ENCODE measurements at places on chromosomes 5 and 9.

DNA sequence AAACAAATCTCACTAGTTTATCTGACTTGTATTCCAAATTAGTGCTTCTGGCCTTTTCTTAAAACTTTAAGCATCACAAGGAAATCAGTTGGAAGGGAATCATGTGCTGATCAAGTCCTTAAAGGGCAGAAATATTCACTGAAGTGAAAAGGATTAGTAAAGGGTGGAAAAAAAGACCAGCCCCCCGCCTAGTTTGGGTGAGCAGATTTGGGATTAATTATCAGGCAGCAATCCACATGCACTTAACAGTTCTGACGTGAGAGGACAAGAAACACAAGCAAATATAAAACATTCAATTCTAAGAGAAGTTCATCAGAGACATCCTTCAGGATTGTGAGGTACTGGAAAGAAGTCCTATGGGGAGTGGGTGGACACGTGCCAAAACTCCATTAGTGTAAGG lies at the start of gene TYRP1:
TYRP1 (plus strand) TSS at position 245 of the 400 bp plus-strand sequence. CDS start 612 bp downstream, outside the sequence.
- no peak for DNase-seq

GRCh38 chr9:21779397-21779796 lies 23.0 kb upstream of the MTAP start:
- DNase-seq = no peak

GRCh38 chr5:159821461-159821940 lies 94.8 kb upstream of the ADRA1B start:
- DNase-seq = no peak

- DNase-seq = peak; percentile 99
Observed at GRCh38 chr9:132240841-132241482, 79.1 kb downstream of the NTNG2 start.

- DNase-seq = no peak
Observed at GRCh38 chr9:22617156-22617555, 170.5 kb downstream of the DMRTA1 start.

- no peak for DNase-seq
Observed at GRCh38 chr5:161302559-161302958, 244.0 kb downstream of the GABRB2 start.

- DNase-seq = no peak
Observed at GRCh38 chr5:136811551-136811950, 446.2 kb upstream of the TRPC7 start.

DNA sequence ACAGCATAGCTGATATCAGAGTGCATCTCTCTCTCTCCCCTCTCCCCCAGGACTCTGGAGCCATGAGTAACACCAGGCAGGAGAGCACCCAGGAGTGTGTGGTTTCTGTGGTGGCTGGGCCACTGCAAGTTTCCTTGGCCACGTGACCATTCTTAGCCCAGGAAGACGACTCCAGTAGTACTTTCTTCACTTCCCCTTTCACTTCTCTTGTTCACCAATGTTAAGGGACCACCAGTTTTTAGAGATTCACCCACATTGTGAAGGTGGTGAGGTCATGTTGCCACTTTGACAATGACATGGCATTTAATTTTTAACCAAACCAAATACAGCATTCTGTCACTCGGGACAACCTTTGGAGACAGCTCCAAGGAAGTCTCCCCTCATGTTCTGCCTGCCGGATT lies 17.9 kb upstream of the DAPK1 start:
- no peak for DNase-seq

DNA sequence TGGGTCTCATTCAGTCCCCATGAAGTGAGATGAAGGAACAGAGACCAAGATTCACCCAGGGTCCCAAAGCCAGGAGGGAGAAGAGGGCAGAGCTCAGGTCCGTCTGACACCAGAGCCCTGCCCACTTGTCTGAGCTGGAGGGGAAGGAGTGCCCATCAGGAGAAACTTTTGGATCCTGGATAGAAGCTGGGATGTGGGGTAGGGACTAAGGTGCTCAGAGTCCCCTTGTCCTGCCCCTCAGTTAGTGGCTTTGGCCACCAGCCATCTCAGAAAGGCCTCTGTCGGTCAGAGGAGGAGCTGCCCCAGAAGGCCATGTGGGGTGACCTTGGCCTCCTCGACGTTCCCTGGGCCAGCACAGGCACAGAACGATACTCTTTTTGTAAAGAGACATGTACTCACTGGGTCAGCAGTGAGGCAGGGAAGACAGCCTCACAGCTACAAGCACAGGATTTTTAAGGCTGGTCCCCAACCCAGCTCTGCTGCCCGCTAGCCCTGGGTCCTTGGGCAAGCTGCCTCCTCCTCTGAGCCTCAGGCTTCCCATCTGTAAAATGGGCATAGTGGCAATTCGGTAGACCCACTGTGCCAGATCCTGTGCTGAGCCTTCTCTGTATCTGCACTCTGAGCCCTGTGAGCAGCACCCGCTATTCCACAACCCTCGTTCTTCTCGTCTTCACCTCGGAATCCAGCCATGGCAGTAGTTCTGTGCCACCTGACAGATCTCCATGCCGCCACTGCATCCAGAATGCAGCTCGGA lies 49.4 kb downstream of the C9orf50 start:
- no peak for DNase-seq

DNA sequence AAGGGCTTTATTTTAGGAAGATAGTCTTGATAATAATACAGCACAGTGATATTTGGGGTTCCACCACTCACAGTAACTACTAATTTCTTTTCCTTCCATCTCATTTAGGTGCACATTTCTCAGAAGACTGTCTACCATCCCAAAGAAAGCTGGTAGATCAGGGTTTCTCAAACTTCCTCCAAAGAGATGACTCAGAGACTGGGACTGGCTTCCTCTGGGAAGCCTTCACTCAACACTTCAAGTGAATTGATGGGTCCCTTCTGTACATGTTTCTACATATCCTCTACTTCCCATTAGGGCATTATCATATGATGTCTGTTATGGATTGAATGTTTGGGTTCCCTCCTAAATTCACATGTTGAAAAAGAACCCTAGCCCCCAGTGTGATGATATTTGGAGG lies 138.5 kb downstream of the SPOCK1 start:
- DNase-seq = no peak

- DNase-seq = no peak
Observed at GRCh38 chr5:163502521-163502920, 2.9 kb upstream of the MAT2B start.

- DNase-seq = no peak
Observed at GRCh38 chr5:42495914-42496313, 72.7 kb downstream of the GHR start.
